ENCODE measurements at places on chromosomes 16 and 17.

GRCh38 chr16:79449900-79450299, 150.6 kb downstream of the MAF start:
- no peak for DNase-seq

DNA sequence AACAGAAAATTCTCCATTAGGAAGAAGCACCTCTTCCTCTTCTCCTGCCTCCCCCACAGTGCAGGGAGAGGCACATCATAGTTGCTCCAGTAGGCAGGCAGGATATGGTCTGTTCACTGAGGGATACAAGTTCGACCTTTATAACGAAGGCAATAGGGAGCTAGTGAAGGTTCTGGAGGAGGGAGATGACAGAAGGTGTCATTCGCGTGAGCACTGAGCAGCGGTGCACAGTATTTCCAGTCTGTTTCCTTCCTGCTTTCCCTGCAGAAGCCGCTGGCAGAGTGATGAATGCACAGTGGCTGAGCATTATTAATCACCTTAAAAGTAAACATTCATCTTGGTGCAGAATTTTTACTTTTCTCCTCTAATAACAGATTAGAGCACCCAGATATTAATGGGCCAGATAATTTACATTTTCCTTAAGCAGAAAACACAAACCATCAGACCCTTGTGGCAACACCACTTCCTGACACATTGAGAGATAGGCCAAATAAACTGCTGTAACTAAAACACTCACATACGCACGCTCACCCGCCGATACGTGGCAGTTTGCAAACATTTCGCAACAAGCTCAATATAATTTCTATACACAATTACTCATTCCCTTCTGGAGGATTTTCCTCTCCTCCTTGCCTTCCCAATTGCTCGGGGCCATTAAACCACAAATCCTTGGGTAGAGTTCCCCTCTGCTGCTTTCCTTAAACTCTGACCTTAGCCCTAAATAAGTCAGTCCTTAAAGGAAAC, 69.5 kb downstream of the AIPL1 start:
- DNase-seq: no peak

- no peak for DNase-seq
Observed at GRCh38 chr16:81796583-81797346, 17.7 kb downstream of the PLCG2 start.

DNA sequence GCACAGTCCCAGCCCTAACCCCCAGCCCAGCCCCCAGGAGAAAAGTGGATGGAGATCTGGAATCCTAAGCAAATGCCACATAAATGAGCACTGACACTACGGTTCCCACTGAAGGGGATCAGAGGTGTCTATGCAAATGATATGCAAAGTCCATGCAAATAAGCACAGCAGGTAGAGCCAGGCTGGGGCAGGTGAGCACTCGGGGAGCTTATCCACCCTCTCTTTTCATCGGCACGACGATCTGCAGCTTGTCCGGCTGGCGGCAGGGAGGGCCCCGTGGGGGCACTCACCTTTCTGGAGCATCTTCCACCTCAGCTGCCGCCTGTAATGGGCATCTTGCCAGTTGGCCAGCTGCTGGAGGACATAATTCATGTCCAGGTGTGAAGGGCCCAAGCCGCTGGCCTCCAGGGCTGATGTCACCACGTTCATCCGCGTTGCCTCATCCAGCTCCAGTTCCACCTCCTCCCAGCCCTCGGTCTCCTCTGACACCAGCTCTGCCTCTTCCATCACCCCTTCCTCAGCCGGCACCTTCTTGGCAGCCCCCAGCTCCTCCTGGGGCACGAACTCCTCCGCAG, 9.9 kb downstream of the HAP1 start:
- no peak for DNase-seq

GRCh38 chr17:50685691-50686493, 21.8 kb downstream of the ANKRD40 start:
- DNase-seq: no peak

GRCh38 chr17:65389949-65390348, 171.5 kb downstream of the AXIN2 start:
- DNase-seq: peak; percentile 33

DNA sequence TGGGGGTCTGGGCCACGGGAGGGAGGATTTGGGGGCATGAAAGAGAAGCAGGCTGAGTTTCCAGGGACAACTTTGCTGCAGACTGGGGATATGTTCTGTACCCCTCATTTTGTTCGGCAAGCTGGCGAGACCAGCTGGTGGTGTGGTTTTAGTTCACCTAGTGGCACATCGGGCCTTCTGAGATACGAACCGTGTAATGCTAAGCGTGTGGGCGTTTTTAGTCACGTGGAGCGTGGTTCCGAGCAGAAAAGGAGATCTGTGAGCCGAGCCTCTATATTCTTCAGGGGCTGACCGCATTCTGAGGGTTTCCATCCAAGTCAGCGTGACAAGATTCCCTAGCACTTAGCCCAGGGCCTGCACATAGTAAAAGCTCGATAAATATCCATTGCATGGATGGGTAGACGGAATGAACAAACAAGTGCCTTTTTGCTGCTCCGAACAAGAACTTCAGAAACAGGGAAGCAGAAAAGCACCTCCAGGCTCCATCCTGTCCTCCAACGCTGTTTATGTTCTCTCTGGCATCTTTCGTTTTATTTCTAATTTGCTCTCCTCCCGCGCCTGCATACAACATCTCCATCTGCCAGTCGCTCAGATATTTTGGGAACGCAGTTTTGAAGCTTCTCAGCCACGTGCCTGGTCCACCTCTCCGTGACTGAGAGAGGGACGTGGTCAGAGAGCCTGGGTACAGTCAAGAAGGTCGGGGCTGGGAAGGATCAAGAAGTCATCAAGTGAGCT, 5.8 kb downstream of the SYT17 start:
- no peak for DNase-seq

DNA sequence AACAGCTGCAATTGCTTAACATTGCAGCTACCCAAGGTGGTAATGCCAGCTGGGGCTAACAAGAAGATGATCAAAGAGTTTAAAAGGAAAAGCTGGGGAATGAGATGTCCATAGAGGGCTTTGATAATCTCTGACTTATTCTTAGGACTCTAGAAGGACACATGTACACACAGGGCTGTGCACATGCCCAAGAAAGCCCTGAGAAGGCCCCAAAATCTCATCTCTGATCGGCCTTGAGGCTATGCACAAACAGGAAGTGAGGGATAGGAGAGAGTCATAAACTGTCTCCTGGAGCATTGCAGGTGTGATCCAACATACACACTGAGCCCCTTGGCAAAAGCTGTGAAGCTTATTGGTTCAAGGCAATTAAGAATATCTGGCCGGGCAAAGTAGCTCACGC, 17.2 kb upstream of the RABEP1 start:
- no peak for DNase-seq

GRCh38 chr17:1294157-1294717, 14.8 kb downstream of the TRARG1 start:
- DNase-seq: no peak

DNA sequence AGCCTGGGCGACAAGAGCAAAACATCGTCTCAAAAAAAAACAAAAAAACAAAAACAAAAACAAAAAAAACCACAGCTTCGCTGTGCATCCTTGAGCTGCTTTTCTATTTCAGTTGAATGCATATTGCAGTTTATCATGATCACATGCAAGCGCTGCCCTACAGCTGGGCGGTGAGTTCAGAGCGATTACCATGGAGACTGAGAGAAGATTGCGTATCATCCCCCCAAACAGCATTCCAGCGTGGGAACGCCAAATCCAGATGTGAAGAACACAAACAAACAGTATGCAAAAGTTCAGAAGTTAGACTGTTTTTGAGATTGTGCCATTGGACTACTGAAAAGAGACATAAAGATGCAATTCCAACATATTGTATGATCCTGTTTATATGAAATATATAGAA, 15.1 kb upstream of the SLC52A1 start:
- DNase-seq: peak; percentile 22

GRCh38 chr16:68000450-68000849, 1.2 kb upstream of the DPEP2 start:
- DNase-seq: peak; percentile 20

GRCh38 chr17:62899361-62899760, 66.7 kb upstream of the TANC2 start:
- DNase-seq: peak; percentile 38

- DNase-seq: no peak
Observed at GRCh38 chr17:10738521-10739258, 8.9 kb upstream of the TMEM220 start.

Measured in cardiac fibroblast (primary cell).